ENCODE measurements at places on chromosomes 12 and 14. TPM values are rescaled to one million over a fixed set of nuclear protein-coding genes. Genes with fewer than 3 reads are reported as not detected.

The SYNE3 gene
- 40.1 TPM for total RNA-seq

The REP15 gene
- 2.2 TPM for total RNA-seq

The CLEC4C gene
- total RNA-seq, result not detected

GRCh38 chr14:95597784-95598211 is 62.9 kb downstream of the GLRX5 start:
- no peak overlapping the region for H3K27ac ChIP-seq

DNA sequence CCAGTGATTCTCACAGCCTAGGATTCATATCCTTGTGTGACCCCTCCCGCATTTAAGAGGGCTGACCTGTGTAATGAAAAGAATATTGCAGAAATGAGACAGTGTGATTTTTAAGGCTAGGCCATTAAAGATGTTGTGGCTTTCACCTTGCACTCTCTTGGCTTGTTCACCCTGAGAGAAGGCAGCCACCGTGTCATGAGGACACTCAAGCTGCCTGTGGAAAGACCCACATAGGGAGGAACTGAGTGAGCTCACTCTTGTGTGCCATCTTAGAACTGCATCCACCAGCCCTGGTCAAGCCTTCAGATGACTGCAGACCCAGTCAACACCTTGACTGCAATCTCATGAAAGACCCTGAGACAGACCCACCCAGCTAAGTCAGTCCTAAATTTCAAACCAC is 46.3 kb upstream of the TMPO start:
- DNase-seq, result no peak
- peaks cover 12% of the 10 kb centered on the region for H3K4me1 ChIP-seq
- H3K4me3 ChIP-seq, result no peak overlapping the region
- H3K36me3 ChIP-seq, result no peaks in the 10 kb centered on the region
- H3K27ac ChIP-seq, result no peak overlapping the region
- peaks cover 11% of the 10 kb centered on the region for H3K27me3 ChIP-seq

DNA sequence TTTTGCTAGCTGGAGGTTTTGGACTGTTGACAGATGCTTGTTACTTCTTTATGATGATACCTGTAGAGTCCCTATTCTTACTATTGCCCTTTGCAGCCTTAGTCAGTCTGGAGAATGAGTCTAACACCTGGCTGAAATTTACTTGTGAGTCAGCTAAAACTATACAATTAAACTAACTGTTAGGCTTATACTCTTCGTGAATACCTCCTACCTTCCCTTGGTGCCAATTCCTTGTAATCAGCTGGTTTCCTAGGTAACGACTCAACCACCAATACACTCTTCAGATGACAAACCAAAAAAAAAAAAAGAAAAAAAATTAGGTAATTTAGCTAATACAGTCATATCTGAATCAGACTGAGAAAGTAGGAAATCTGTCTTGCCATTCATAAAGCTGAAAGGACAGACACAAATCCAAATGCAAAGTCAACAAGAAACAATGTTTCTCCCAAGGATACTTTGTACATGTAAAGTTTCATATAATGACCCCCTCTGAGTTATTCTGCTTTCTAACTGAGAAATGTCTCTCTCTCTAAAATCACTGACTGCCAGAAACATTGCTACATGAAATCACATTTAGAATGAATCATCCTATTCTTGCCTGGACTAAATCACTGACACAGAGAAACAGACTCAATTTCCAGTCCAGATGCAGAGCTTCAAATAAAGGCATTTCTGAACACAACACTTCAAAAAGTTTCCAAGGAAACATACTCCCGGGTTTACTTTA is 56.5 kb upstream of the CDKL1 start:
- DNase-seq, result no peak
- no peaks in the 10 kb centered on the region for H3K27me3 ChIP-seq
- no peak overlapping the region for H3K27ac ChIP-seq
- peaks cover 30% of the 10 kb centered on the region for H3K36me3 ChIP-seq
- H3K4me3 ChIP-seq, result no peak overlapping the region
- H3K4me1 ChIP-seq, result peaks cover 4% of the 10 kb centered on the region

- no peaks in the 10 kb centered on the region for H3K4me1 ChIP-seq
- no peaks in the 10 kb centered on the region for H3K36me3 ChIP-seq
- H3K27me3 ChIP-seq, result no peaks in the 10 kb centered on the region
- no peak for DNase-seq
- no peak overlapping the region for H3K4me3 ChIP-seq
Measured at GRCh38 chr14:32453857-32454810, 125.0 kb downstream of the AKAP6 start.

DNA sequence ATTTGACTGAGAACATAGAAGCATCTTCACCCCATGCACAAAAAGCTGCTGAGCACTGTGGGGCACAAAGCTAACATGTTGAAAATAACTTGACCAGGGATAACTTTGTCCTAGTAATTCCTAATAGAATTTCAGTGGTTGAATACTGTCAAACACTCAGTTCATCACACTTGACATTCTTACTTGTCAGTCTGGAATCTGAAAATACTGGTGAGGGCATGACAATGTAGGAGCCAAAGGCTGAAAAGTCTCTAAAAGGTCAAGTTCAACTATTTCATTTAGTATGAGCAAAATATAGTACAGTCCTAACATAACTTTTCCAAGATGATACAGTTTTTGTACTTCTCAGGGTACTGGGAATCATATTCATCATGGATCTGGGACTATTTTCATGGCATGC is 504.4 kb upstream of the LMO3 start:
- no peaks in the 10 kb centered on the region for H3K36me3 ChIP-seq
- H3K27ac ChIP-seq, result no peak overlapping the region
- H3K27me3 ChIP-seq, result no peaks in the 10 kb centered on the region
- H3K4me1 ChIP-seq, result no peaks in the 10 kb centered on the region

- H3K4me3 ChIP-seq, result no peak overlapping the region
- peaks cover 14% of the 10 kb centered on the region for H3K4me1 ChIP-seq
- no peaks in the 10 kb centered on the region for H3K27me3 ChIP-seq
- no peak overlapping the region for H3K27ac ChIP-seq
Measured at GRCh38 chr12:50411051-50411660, 10.5 kb downstream of the LARP4 start.

DNA sequence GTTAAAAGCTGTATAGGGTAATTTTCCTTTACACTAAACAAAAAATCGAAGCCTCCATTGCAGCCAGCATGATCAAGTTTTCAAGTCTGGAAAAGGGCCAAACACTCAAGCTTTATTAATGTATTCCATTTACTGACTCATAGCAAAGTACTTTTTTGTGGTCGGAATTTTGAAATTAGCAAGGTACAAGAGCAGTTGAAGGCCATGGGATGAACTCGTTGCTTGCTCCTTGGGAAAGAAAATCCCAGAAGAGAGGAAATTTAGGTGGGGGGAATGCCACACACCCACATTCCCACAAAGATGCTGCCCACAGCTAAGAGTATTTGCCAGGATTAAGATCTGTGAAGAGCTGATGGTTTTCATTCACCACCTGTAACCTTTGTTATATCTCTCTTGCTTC is 333.7 kb downstream of the EGLN3 start:
- no peak overlapping the region for H3K4me3 ChIP-seq
- no peaks in the 10 kb centered on the region for H3K36me3 ChIP-seq
- no peak for DNase-seq
- no peak overlapping the region for H3K27ac ChIP-seq
- H3K4me1 ChIP-seq, result no peaks in the 10 kb centered on the region

- H3K36me3 ChIP-seq, result peaks cover 64% of the 10 kb centered on the region
- no peak overlapping the region for H3K27ac ChIP-seq
- H3K4me3 ChIP-seq, result no peak overlapping the region
- no peak for DNase-seq
- H3K27me3 ChIP-seq, result no peaks in the 10 kb centered on the region
Measured at GRCh38 chr12:49987625-49988303, 15.0 kb downstream of the AQP6 start.

GRCh38 chr14:92207012-92207927 is 85.5 kb downstream of the CPSF2 start:
- no peak overlapping the region for H3K4me3 ChIP-seq
- no peak overlapping the region for H3K27ac ChIP-seq
- no peaks in the 10 kb centered on the region for H3K36me3 ChIP-seq
- no peaks in the 10 kb centered on the region for H3K4me1 ChIP-seq
- DNase-seq, result no peak
- peaks cover 3% of the 10 kb centered on the region for H3K27me3 ChIP-seq

DNA sequence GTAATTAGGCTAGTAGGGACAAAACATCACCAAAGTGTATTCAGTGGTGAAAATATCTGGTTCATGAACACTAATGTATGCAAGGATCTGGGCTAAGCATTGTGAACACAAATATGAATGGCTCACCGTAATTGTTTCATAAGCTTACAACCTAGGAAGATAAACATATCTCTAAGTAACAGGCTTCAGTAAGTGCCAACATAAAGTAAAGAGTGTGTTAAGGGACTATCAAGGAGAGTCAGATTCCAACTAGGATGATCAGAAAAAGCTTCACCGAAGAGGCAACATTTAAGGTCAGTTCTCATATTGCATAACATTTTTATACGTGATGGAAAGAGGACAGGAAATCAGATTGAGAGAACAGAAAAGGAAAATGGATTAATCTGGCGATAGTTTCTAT is 29.4 kb downstream of the ABCC9 start:
- no peak overlapping the region for H3K4me3 ChIP-seq
- no peaks in the 10 kb centered on the region for H3K27me3 ChIP-seq
- H3K27ac ChIP-seq, result no peak overlapping the region
- no peaks in the 10 kb centered on the region for H3K4me1 ChIP-seq
- DNase-seq, result no peak

GRCh38 chr12:111581434-111582132 is 17.5 kb downstream of the ATXN2 start:
- H3K4me1 ChIP-seq, result peaks cover 10% of the 10 kb centered on the region
- H3K27ac ChIP-seq, result no peak overlapping the region
- no peak for DNase-seq
- no peaks in the 10 kb centered on the region for H3K27me3 ChIP-seq
- H3K36me3 ChIP-seq, result peaks cover 5% of the 10 kb centered on the region

DNA sequence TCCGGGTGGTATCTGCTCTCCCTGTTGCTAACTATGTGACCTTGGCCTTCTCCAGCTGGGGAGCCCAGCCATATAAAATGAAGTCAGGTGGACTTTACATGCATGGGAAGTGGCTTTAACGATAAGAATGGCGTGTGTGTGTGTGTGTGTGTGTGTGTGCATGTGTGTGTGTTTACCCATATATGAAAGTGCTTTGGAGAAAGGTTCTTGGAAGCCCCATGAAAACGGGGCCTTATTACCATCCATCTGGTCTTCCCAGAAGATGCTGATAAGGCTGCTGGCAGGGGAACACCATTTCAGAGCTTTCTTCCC is 94.8 kb downstream of the LRRC74A start:
- no peaks in the 10 kb centered on the region for H3K36me3 ChIP-seq
- H3K4me1 ChIP-seq, result peaks cover 42% of the 10 kb centered on the region
- no peaks in the 10 kb centered on the region for H3K27me3 ChIP-seq
- H3K4me3 ChIP-seq, result no peak overlapping the region
- DNase-seq, result no peak
- H3K27ac ChIP-seq, result no peak overlapping the region

DNA sequence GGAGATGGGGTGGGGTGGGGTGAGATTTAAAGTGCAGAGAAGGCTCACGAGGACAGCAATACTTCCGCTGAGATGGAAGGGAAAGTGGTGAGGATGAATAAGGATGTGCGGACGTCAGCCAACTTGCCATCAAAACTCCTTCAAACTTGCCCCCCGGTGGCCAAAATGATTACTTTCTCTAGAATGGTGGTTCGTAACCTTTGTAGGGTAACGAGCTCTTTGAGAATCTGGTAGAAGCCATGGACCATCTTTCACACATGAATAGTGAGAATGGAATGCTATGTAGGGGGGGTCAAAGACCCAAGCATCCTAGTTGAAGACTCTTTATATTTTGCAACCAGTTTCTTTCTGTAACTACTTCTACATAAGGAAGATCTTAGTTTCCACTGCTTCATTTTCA is 245.9 kb upstream of the DDHD1 start:
- H3K4me3 ChIP-seq, result no peak overlapping the region
- no peak overlapping the region for H3K27ac ChIP-seq
- H3K36me3 ChIP-seq, result no peaks in the 10 kb centered on the region
- no peaks in the 10 kb centered on the region for H3K27me3 ChIP-seq
- DNase-seq, result no peak

GRCh38 chr12:12128670-12129069 is 57.9 kb downstream of the BCL2L14 start:
- H3K4me3 ChIP-seq, result no peak overlapping the region
- H3K36me3 ChIP-seq, result no peaks in the 10 kb centered on the region
- H3K27me3 ChIP-seq, result peaks cover 18% of the 10 kb centered on the region
- DNase-seq, result no peak
- H3K4me1 ChIP-seq, result peaks cover 3% of the 10 kb centered on the region

- peaks cover 3% of the 10 kb centered on the region for H3K4me1 ChIP-seq
- no peaks in the 10 kb centered on the region for H3K36me3 ChIP-seq
- no peak overlapping the region for H3K27ac ChIP-seq
- no peak for DNase-seq
Measured at GRCh38 chr12:110849748-110850403, 3.1 kb downstream of the CCDC63 start.

- H3K27me3 ChIP-seq, result peaks cover 8% of the 10 kb centered on the region
- H3K27ac ChIP-seq, result no peak overlapping the region
- DNase-seq, result no peak
Measured at GRCh38 chr12:51683763-51684357, 92.8 kb downstream of the SCN8A start.

DNA sequence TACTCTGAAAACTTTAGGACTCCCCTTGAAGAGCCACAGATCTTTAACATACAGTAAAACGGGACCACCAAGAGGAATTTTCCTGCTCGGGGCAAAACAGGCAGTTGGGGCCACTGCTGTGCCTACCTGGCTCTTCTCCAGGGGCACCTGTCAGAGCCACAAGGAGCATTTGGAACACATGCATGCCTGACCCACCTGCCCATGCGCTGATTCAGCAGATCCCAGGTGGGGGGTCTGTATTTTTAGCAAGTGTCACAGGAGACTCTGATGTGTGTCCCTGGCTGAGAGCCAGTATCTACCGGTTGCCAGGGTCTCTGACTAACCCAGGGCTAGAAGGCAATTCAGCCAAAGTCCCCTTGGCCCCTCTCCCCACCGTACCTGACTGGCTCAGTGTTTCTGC is 6.5 kb downstream of the CTDSP2 start:
- H3K27me3 ChIP-seq, result no peaks in the 10 kb centered on the region
- DNase-seq, result no peak
- peaks cover 8% of the 10 kb centered on the region for H3K36me3 ChIP-seq
- no peak overlapping the region for H3K4me3 ChIP-seq
- H3K4me1 ChIP-seq, result peaks cover 78% of the 10 kb centered on the region

All from activated T-helper 2 cell treated with anti-CD3 and anti-CD28 coated beads, Interferon-gamma antibody, Interleukin-2, Interleukin-4, amounts not matched to agents 10 μg/mL and 5 μg/mL and 100 μg/mL, durations not matched to agents 14 hours and 24 hours and 36 hours (primary cell).